Neural progenitor cell (in vitro differentiated cells): ENCODE measurements at places on chromosomes 6 and 20.

GRCh38 chr6:12845224-12846004 is 128.8 kb downstream of the PHACTR1 start:
- DNase-seq: no peak

GRCh38 chr6:133291671-133292070 is 50.5 kb downstream of the EYA4 start:
- DNase-seq: no peak

DNA sequence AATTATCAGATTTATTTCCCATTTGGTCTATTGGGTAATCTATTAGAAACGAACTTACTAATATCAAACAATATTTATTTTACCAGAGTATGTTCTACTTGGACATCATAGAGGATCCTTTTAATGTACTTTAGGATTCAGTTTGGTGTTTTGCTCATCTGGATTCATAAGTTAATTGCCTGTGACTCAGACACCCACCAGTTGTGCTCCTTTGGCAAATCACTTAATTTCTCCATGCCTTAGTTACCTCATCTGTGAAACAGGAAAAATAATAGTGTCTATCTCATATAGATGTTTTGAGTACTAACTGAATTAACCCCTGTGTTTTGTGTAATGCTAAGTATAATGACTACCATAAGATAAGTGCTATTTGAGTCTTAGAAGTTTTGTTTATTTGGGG is 292.1 kb downstream of the LAMA2 start:
- no peak for DNase-seq

- no peak for DNase-seq
These were observed 613 bp upstream of the SASH1 start for GRCh38 chr6:148342100-148342349.

GRCh38 chr20:20211274-20211987 is 156.5 kb upstream of the INSM1 start:
- DNase-seq: no peak

DNA sequence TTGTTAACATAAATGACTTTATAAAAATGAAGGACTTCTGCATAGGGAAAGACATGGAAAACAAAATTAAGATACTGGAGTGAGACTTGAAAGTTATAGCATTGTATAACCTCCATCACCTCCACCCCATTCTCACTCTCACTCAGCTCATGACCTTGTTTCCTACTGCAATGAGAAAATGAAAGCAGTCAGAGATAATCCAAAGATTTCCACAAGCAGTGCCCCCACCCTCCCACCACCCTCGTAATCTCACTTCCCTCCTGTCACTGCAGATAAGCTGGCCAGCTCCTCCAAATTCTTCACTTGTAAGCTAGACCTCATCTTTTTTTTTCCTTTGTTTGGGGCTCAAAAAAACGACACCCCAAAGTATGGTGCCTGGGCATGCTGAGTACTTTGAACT is 52.9 kb upstream of the PROKR2 start:
- DNase-seq: no peak

DNA sequence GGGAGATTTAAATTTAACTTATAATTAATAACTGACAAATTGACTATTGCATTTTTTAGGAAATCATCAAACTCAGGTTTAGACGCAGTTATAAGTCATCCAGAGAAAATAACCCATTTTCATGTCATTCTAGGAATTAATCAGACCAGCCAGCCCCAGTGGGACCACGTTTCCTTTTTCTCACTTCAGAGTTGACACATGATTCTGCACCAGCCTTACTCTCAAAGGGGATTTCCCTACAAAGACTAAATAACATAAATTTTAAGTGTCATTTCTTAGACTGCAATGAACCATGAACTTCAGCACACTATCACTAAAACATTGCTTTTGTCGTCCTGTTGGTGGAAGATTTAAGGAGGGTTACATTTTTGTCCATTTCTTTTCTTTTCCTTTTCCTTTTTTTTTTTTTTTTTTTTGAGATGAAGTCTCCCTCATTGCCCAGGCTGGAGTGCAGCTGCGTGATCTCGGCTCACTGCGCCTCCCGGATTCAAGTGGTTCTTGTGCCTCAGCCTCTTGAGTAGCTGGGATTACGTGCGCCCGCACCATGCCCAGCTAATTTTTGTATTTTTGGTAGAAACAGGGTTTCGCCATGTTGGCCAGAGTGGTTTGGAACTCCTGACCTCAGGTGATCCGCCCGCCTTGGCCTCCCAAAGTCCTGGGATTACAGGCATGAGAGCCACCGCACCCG is 3.6 kb downstream of the IPCEF1 start:
- DNase-seq: no peak

DNA sequence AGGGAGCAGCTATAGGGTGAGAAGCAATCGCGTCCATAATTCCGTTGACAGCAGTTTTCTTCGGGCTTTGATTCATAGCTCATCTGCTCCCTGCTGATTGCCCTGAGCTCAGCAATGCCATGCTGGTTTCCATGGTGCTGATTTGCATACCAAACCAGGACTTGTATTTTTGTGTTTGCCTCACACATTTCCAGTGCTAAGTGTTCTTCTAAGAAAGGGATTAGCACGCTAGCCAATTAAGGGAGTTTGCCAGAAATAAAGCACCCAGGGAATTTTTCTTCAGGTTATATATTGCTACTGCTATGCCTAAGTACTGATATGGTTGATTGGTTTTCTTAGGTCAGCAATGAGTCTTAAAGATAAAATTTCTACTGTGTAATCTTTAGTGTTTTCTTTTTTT is 177.6 kb downstream of the PLCB1 start:
- DNase-seq: peak; percentile 79

DNA sequence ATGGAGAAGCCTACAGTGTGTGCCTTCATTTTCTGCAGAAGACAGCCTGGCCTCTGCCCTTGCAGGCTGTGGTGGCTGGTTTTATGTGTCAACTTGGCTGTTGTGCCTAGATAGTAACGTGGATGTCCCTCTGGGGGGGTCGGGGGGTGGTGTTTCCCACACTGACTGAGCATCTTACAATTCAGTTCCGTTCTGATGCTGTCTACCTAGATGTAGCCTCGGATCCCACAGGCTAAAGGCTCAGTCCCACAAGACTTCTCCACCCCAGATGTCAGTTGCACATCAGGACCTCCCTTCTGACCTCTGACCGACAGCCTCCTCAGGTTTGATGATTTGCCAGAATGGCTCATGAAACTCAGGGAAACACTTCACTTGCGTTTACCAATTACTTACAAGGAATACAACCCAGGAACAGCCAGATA is 4.4 kb downstream of the PYGB start:
- DNase-seq: no peak
